ENCODE measurements at places on chromosomes 6 and 20.

GRCh38 chr6:79223611-79224404, 10.7 kb downstream of the HMGN3 start:
- DNase-seq: no peak

- no peak for DNase-seq
Measured at GRCh38 chr20:55160037-55160436, 684.6 kb downstream of the DOK5 start.

DNA sequence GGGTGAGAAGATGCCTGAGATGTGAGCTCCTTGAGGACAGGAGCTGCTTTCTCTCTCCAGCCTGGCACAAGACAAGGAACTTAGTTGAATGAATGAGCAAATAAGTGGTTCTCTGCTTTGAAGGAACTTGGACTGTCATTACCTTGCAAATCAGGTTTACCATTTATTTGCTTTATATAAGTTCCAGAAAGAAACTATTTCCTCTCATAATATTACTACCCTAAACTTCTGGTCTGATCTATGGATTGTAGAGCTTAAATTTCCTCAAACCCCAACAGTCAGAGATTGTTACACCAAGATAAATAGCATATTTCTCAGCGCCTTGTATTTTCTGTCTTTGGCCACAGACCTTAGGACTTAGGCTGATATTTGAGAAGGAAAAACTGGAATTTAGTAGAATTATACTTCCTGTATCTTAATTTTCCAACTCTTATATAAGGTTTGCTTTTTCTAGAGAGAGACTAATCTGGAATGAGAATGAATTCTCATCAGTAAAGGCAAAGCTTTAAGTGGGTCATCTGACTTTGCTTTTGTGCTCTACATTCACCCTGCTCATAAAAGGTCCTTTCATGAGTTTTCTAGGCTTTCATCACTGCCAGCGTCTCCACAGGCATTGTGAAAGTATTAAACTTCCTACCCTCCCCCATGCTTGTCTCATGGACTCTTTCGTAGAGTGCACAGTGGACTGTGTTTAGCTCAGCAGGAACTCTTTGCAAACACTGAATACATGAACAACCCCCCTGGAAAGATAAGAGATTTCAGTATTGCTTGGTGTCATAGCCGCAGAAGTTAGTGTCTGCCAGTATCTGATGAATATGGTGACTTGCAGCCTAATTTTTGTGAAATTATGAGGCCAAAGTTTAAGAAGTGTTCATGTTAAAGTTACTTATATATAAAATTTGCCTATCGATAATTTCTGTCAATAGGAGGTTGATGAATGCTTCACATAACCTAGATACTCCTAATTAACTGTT, 74.0 kb downstream of the PTPRA start:
- no peak for DNase-seq

DNA sequence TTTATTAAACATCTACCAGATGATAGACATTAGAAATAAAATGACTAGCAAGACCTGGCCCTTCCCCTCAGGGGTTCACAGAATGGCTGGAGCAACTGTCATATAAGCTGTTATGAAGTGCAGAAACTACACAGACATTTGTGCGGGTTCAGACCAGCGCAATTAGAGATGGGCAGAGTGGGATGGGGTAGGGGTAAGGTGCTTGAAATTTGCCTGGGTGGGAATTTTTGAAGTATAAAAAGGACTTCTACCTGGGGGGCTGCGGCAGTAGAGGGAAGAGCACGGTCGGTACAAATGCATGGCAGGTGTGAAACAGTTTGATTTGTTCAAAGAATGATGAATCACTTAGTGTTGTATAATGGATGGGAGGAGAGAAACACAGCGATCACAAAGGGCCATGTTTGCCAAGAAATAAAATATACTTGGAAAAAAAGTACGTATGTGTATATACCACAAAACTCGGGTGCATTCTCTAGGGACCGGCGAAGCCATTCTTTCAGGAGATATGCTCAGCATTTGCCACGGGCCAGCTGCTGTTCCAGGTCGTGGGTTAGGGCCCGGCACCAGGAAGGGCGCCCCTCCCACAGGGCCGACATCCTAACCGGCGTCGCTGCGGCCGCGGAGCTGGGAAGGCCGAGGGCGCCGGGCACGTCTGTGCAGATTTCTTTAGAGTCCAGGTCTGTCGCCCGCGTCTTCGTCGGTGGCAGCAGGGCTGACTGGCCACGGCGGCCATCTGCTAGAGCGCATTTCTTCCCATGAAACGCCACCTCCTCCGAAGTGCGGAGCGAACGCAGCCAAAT, 809 bp upstream of the NOL7 start:
- no peak for DNase-seq

- no peak for DNase-seq
Measured at GRCh38 chr6:43222418-43223059, 6.7 kb downstream of the DNPH1 start.

DNA sequence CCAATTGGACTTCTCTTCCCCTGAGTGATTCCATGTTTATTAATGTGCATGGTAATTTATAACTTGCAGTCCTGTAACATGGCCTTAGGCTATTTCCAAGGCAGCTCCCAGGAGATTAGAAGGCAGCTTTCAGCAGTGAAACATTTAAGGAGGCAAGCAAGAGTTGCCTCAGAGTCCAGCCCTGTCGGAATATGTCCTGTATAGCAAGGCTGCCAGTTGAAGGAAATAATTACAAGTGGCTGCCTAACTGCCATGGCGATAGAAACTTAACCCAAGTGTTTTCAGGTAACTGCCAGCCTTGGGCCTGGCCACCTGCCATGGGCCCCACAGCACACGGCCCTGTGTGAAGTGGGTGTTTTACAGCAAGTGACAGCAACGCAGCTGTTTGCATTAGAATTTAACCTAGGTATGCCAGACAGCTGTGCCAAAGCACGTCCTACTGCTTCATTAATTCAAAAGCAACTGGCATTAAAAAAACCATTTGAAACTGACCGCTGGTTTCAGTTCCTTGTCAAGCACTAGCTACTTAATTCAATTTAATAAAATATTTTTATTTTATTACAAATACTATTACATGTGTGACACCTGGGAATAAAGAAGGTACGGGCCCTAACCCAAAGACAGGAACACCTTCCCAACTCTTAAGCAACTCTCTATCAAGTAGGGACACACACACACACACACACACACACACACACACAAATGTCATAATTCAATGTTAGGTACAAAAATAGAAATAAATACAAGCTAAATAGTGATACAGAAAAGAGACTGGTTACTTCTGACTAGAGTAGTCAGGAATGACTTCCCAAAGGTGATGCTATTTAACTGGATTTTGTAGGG, 151.8 kb upstream of the HEY2 start:
- DNase-seq: no peak

- DNase-seq: no peak
Measured at GRCh38 chr20:54044156-54044555, 26.2 kb downstream of the BCAS1 start.

DNA sequence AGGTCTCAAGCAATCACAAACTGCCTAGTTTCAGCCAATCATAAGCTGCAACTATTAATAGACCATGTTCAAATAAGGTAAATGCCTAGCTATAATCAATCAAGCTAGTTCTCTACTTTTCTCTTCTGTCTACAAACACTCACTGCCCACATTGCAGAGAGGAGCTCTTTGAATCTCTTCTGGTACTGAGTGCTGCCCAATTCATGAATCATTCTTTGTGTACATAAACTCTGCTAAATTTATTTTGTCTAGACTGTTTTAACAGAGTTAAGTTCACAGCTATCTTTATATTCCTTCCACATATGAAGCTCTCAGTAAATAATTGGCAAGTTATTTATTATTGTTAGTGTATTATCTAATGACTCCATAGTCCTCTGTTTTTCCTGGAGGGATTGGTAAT, 411.0 kb downstream of the EPHA7 start:
- DNase-seq: no peak

DNA sequence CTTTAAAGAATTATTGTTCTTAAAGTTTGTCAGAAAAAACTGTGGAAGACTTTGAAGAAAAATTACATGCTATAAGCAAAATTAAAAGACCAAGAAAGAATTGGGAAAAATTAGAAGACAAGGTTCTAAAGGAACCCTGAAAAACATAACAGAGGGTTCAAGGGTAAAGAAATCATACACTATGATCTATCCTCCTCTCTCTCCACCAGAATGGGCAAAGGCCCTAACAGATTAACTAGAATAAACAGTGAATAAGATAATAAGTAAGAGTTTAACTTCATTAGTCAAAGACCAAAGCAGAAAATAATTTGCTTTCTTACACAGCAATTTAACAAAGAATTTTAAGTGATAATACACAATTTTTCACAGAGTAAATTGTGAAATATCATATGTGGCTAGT, 201.2 kb upstream of the PDE10A start:
- no peak for DNase-seq

DNA sequence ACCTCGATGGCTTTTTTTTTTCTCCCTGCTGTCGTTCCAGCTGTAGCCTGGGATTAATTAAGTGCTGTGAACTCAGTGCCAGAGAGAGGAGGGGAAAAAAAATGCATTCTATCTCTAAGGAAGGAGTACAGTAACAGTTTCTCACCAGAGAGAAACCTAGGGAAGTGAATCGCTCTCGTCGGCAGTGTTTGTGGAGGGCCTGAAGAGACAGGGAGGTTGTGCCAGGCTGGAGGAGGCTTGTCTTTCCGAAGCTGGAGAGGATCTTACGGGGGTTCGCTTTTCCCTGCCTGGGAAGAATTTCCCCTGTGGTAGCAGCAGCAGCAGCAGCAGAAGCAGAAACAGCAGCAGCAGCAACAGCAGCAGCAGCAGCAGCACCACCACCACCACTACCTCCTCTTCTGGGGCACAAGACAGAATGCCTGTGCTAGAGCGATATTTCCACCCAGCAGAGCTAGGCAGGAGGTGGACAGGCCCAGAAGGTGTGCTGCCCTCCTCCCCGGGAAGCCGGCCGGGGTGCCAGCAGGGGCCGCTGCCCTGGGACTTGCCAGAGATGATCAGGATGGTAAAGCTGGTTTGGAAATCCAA, 186.5 kb downstream of the PDE7B start:
- no peak for DNase-seq

DNA sequence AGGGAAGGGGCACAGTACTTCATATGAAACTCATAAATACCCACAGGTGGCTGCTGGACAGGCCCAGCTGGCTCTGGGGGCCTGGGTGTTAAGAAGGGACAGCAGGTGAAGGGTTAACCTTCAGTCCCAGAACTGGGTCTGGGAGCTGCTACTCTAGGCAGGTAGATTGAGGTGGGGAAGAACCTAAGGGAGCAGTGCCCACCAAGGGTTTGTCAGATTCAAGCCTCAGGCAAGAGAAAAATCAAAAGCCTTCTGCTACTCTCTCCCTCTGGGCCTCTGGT, 5.6 kb downstream of the RPL10A start:
- DNase-seq: no peak

- no peak for DNase-seq
Measured at GRCh38 chr20:7399114-7399513, 541.1 kb downstream of the HAO1 start.

- DNase-seq: no peak
Measured at GRCh38 chr6:79802657-79803300, 144.6 kb downstream of the ELOVL4 start.

DNA sequence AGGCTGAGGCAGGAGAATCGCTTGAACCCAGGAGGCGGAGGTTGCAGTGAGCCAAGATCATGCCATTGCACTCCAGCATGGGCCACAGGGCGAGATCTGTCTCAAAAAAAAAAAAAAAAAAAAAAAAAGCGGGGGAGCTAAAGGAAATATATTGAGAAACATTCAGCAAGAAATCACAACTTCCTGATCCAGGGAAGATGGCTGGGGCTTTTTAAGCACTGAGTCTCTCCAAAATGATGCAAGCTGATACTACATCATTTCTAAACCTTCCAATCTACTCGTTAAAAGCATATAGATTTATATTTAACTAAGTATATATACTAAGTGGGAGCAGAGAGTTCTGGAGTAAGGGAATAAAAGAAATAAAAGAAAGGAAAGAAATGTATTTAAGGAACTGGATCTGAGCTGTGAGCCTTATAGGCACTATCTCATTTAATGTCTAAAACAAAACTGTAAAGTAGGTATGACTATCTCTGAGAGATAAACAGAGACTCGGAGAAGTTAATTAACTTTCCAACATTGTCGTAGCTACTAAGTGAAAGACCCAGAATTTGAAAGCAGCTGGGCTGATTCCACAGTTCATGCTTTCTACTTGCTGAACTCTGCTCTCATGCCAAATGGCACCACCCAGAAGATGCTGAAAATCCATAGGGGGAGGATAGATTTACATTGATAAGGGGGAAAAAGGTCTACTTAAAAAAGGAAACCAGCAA, 215.0 kb upstream of the MARCKS start:
- DNase-seq: no peak

- no peak for DNase-seq
Measured at GRCh38 chr6:83921315-83921714, 61.8 kb downstream of the CYB5R4 start.

DNA sequence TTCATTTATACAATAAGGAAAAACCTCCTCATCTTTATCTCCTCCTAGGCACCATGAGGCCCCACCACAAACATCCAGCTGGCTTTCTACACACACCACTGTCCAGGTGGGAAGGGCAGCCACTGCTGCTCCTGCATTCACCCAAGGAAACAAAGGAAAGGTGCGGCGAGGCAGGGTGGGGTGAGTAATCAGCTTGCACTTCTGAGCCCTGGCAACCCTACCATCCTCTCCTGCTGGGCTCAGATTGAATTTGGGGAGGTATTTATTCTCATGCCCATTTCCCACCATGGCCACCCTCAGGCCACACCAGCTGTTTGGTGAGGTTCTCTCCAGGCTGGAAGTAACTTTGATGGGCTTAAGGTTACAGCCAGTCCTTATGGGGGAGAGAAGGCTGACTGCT, 31.2 kb upstream of the SPDEF start:
- DNase-seq: no peak

GRCh38 chr20:4234128-4234527, 218.8 kb upstream of the RNF24 start:
- DNase-seq: no peak

DNA sequence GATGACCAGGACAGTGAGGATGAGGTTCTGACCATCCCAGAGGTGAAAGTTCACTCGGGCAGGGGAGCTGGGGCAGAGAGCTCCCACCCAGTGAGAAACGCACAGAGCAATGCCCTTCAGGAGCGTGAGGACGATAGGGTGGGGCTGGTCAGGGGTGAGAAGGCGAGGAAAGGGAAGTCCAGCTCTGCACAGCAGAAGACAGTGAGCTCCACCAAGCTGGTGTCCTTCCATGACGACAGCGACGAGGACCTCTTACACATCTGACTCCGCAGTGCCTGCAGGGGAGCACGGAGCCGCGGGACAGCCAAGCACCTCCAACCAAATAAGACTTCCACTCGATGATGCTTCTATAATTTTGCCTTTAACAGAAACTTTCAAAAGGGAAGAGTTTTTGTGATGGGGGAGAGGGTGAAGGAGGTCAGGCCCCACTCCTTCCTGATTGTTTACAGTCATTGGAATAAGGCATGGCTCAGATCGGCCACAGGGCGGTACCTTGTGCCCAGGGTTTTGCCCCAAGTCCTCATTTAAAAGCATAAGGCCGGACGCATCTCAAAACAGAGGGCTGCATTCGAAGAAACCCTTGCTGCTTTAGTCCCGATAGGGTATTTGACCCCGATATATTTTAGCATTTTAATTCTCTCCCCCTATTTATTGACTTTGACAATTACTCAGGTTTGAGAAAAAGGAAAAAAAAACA, 16.6 kb upstream of the SLC22A1 start:
- no peak for DNase-seq
